ENCODE measurements at places on chromosomes 7 and 10. TPM values are rescaled to one million over a fixed set of nuclear protein-coding genes. Genes with fewer than 3 reads are reported as not detected.

DNA sequence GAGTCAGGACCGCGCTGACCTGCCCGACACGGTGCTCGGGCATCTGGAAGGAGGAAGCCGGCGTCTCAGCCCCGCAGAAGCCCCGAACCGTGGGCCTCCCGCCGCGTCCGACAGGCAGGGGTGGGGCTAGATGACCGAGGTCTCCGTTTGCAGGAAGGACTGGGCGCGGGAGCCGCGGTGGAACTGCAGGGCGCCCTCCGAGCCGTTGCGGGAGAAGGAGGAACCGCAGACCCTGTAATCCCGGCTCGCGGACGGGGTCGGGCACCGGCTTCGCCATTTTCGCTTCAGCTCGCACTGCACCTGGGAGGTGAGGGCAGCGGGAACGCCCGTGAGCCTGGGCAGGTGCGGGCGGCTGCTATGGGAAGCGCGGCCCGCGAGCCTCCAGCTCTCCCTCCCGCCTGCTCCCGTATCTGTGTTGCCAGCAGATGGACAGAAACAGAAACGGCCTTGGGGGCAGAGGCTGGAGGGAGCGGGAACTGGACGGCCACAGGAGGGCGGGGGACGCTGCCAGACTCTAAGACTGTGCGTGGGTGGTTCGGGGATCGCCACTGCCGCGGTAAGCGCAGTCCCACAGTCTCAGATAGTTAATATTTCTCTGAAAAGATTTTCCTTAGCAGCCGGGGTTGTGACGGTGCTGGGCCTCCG, 114.1 kb downstream of the VIPR2 start:
- no peak for DNase-seq
- H3K36me3 ChIP-seq: no peaks in the 10 kb centered on the region
- peaks cover 14% of the 10 kb centered on the region for H3K27me3 ChIP-seq

- H3K36me3 ChIP-seq: peaks cover 4% of the 10 kb centered on the region
- H3K4me3 ChIP-seq: no peak overlapping the region
- H3K27me3 ChIP-seq: no peaks in the 10 kb centered on the region
- H3K4me1 ChIP-seq: no peaks in the 10 kb centered on the region
Measured at GRCh38 chr10:28054228-28054860, 55.5 kb upstream of the ODAD2 start.

GRCh38 chr7:111668711-111669110, 106.4 kb upstream of the IMMP2L start:
- no peaks in the 10 kb centered on the region for H3K4me1 ChIP-seq
- no peaks in the 10 kb centered on the region for H3K36me3 ChIP-seq
- no peak overlapping the region for H3K27ac ChIP-seq
- H3K27me3 ChIP-seq: no peaks in the 10 kb centered on the region

- DNase-seq: no peak
- H3K27ac ChIP-seq: no peak overlapping the region
- no peaks in the 10 kb centered on the region for H3K27me3 ChIP-seq
- H3K4me1 ChIP-seq: no peaks in the 10 kb centered on the region
- no peak overlapping the region for H3K4me3 ChIP-seq
Measured at GRCh38 chr10:115167751-115168150, 74.6 kb downstream of the ATRNL1 start.

DNA sequence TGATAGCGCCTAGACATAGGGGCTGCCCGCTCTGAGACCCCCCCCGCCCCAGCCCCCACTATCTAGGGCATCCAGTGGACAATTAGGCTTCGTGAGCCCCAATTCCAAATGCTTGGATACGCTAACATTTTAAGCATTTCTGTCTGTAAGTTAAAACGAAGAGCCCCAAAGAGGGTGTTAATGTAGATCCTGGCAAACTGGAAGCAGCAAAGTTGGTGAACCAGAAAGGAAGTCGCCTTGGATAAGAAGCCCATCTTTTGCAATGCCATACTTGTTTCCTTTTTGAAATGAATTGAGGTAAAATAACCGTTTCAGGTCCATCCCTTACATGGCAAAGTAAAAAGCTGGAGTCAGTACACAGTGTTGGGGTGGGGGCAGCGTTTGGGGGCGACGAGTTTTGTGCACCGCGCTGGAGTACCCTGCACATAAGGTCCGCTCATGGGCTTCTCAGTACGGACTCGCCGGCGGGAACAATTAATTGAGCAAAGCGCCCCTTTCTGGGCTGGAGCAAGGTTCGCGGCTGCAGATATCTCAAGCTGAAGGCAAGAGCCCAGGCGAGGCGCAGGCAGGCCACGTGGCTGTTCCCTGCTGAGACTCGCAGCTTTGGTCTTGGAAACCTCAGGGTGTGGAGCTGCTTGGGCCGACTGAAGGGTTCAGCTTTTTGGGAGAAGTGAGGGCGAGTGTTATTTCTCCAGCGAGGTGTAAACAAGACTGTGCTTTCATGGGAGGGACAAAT, 1.4 kb upstream of the TWIST1 start:
- H3K36me3 ChIP-seq: no peaks in the 10 kb centered on the region
- peak; percentile 8 for DNase-seq
- H3K4me3 ChIP-seq: no peak overlapping the region

- DNase-seq: no peak
- H3K36me3 ChIP-seq: no peaks in the 10 kb centered on the region
- no peak overlapping the region for H3K27ac ChIP-seq
- H3K27me3 ChIP-seq: peaks cover 4% of the 10 kb centered on the region
- H3K4me1 ChIP-seq: peaks cover 8% of the 10 kb centered on the region
- no peak overlapping the region for H3K4me3 ChIP-seq
Measured at GRCh38 chr7:108193594-108194498, 63.7 kb upstream of the LAMB4 start.

DNA sequence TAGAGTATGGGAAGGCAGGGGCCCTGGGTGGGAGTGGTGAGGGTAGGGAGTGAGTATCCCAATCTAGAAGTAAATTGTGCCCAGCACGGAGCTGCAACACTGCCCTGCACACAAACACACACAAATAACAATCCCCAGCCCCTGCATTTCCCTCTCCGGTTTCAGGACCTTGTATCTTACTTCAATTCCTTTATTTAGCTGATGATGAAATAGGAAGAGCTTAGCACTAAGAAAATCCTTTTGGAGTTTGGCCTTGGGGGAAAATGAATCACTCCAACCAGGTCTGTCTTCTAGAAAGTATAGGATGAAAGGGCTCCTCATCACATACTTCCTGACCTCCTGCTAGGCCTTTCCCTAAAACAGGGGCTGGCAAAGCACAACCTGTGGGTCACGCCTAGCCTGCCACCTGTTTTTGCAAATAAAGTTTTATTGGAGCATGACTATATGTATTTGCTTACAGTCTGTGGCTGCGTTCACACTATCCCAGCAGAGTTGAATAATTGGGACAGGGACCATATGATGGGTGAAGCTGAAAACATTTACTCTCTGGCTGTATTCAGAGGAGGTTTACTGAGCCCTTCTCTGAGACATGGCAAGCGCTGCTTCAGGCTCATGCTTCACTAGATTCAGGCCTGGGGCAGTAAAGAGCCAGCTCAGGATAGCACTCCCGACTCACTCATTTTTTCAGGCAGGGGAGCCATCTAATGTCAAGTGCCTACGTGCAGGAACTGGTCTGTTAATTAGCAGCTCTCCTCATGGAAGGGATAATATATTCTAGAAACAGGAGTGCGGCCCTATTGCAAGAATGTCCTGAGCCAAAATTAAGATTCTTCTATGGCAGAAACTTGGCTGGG, 111.0 kb downstream of the EGFR start:
- DNase-seq: no peak
- H3K27me3 ChIP-seq: no peaks in the 10 kb centered on the region
- no peaks in the 10 kb centered on the region for H3K36me3 ChIP-seq
- H3K4me3 ChIP-seq: no peak overlapping the region
- no peaks in the 10 kb centered on the region for H3K4me1 ChIP-seq

DNA sequence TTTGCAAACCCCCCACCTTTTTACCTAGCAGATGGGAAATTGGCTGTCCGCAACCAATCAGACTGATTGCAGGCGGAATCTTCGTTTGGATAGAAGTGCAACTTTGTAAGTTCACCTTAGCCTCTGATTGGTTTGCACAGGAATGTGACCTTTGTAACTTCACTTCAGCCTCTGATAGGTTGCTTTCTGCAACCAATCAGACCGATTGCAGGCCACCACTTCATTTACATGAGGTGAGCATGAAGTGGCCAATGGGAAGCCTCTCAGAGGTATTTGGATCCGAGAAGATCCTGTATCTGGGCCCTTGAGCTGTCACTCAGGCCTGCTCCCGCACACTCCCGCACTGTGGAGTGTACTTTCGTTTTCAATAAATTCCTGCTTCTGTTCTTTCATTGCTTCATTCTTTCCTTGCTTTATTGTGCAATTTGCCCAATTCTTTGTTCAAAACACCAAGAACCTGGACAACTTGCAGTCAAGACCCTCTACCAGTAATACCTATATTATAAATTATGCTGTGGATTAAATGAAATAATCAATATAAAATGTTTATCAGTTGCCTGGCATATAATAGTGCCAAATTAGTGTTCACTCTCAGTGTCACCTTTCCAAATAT, 491.4 kb downstream of the PLXNA4 start:
- H3K27me3 ChIP-seq: no peaks in the 10 kb centered on the region
- H3K27ac ChIP-seq: no peak overlapping the region
- H3K4me1 ChIP-seq: no peaks in the 10 kb centered on the region
- no peak overlapping the region for H3K4me3 ChIP-seq

DNA sequence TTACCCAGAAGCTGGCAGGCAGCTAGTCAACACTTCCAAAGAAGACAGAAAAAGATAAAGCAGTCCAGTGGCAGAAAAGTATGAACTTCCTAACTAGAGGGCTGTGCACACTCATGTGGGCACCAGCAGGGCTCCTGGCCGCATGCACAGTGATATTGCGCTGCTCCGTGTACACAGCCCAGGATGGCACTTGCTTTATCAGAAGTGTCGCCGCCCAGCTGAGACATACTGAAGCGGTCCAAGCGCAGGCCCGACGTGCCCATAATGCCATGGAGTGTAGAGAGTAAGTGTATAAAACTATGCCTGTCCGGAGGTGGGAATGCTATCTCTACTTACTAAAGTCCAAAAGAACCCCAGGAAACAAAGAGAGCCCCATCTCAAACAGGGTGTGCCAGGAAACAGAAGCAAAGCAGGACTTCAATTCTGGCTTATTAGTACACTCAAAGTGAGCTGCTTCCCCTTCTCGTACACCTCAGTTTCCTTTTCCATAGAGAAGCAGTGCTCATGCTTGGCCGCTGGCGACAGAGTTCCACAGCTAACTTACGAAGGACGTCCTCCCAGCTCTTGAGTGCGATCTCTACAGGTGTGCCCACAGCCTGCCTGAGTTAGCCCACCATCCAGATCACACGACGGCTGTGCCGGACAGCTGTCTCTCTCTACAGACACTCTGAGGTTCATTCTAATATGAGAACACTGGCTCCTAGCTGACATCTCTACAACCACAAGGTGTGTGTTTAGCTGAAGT, 234.3 kb downstream of the COBL start:
- H3K4me1 ChIP-seq: no peaks in the 10 kb centered on the region
- H3K36me3 ChIP-seq: no peaks in the 10 kb centered on the region
- no peak overlapping the region for H3K27ac ChIP-seq
- no peak overlapping the region for H3K4me3 ChIP-seq
- no peak for DNase-seq

- H3K4me1 ChIP-seq: no peaks in the 10 kb centered on the region
- no peak overlapping the region for H3K27ac ChIP-seq
- H3K36me3 ChIP-seq: no peaks in the 10 kb centered on the region
- H3K4me3 ChIP-seq: no peak overlapping the region
- H3K27me3 ChIP-seq: no peaks in the 10 kb centered on the region
Measured at GRCh38 chr7:158804335-158804734, 25.0 kb downstream of the ESYT2 start.

GRCh38 chr7:100675105-100675451, 1.5 kb downstream of the GNB2 start:
- DNase-seq: no peak
- H3K27me3 ChIP-seq: no peaks in the 10 kb centered on the region
- peak overlapping the region; percentile 50 for H3K4me3 ChIP-seq
- peak overlapping the region; percentile 97 for H3K27ac ChIP-seq
- no peaks in the 10 kb centered on the region for H3K4me1 ChIP-seq
- no peaks in the 10 kb centered on the region for H3K36me3 ChIP-seq

GRCh38 chr7:104973909-104974415, 40.0 kb upstream of the KMT2E start:
- peaks cover 14% of the 10 kb centered on the region for H3K4me1 ChIP-seq
- H3K27ac ChIP-seq: no peak overlapping the region
- no peaks in the 10 kb centered on the region for H3K27me3 ChIP-seq
- no peaks in the 10 kb centered on the region for H3K36me3 ChIP-seq
- no peak for DNase-seq
- H3K4me3 ChIP-seq: no peak overlapping the region

Gene PDK4
- total RNA-seq: 7.1 TPM

Gene HMX3
- total RNA-seq: not detected

Gene CDC14C
- not detected for total RNA-seq

Gene PTF1A
- not detected for total RNA-seq

Gene PAX4
- total RNA-seq: not detected

Gene KLLN
- 2.2 TPM for total RNA-seq

Gene LIPM
- not detected for total RNA-seq

Gene ENTPD1
- 108 TPM for total RNA-seq

All from B cell (primary cell).